Naive thymus-derived CD8-positive, alpha-beta T cell (primary cell): ENCODE measurements at places on chromosomes 5 and 9.

GRCh38 chr5:150460781-150461180, 11.2 kb upstream of the RPS14 start:
- DNase-seq, result no peak

DNA sequence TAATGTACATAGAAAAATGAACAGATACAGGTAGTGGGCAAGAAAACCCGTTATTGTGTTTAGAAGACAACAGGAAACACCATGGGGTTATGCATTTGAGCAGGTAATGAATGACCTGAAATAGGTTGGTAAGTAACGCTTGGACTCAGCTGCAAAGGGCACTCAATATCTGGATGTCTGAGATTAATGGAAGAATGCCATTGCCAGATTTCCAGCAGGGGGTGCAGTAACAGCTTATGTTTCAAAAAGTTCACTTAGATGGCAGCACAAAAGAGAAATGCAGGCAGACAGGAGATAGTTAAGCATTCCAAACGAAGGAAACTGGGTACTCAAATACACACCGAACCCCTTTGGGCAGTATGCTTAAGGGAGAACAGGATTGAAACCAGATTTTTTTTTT, 285.5 kb upstream of the VLDLR start:
- no peak for DNase-seq

- DNase-seq, result no peak
Observed at GRCh38 chr5:50699737-50700136, 33.3 kb downstream of the PARP8 start.

DNA sequence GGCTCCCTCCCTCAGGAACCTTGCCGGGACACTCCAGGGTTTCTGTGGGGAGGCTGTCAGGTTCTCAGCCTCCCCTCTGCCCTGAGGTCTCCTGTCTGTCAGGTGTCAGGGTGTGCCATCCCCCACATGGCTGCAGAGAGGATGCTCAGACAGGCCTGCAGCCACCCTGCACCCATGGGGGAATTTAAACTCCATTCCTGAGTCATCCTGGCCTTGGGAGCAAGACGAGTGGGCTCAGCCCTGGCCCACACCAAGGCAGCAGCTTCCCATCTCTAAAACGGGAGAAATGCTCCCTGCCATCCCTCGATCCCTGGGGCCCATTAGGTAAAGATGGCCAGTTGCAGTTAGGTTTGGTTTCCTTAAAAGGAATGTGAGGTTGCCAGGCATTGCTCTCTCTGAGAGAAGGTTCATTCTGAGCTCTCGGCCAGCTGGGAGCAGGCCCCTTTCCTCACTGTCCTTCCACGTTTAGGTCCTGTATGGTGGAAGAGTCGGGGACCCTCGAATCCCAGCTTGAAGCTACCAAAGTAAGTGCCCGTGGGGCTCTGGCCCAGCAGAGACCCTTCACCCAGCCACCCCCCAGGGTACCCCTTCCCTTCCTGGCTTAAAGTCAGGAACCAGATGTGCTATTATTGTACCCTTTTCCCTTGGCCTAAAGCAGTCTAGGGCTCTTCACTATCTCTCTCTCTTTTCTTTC, 26.6 kb downstream of the DYNC2I2 start:
- DNase-seq, result peak; percentile 43

GRCh38 chr5:17154211-17154996, 63.0 kb upstream of the BASP1 start:
- DNase-seq, result no peak

- no peak for DNase-seq
Observed at GRCh38 chr9:73269430-73270101, 117.9 kb downstream of the ANXA1 start.

DNA sequence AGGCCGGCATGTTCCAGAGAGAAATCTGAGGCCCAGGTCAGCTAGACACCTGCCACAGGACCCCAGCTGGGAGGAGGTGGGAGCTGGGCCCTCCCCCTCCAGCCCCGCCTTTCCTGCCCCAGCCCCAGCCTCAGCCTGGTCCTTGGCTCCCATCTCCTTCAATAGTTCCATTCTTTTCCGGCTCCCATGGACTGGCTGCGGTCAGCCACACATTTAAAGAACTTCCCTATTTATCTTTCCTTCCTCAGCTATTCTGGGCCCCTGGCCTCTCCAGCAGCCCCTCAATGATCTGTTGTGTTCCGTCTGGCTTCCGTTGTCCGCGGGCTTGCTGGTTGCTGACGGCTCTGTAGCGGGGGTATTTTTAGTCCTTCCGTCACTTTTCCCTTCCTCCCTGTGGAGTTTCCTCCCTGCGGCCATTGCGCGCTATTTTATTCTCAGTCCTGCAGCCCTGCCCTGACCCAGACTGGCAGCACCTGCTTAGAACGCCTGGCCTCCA, 73.8 kb downstream of the AMBP start:
- DNase-seq, result no peak

DNA sequence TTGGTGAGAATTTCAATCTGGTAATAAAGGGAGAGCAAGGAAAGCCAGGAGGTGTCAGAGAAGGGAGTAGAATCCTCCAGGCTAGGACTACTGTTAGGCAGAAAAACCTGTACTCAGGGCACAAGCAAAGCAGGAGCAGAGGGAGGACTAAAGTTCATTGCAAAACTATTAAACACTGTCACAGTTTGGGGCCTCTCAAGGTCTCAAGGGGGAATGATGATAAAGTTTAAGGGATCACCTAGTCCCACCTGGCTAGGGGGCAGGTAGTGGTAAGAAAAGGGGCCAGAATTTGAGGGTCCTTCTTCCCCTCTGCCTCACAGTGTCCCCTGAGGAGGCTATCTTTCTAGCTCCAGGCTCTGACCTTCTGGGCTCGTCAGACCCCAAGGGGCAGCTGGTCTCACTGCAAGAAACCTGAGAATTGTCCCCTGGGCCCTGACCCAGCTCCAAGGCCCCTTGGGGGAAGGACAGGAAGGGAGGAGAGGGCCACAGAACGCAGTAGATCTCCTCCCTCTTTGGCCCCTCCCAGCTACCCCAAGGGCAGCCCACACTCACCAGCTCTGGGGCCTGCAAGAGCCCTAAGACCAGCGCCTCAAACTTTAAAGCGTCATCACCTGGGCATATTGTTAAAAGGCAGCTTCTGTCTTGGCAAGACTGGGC, 974 bp downstream of the CCDC69 start:
- peak; percentile 34 for DNase-seq

GRCh38 chr9:131824155-131824594, 84.3 kb upstream of the RAPGEF1 start:
- DNase-seq, result no peak

GRCh38 chr5:115735108-115735998, 81.1 kb downstream of the CDO1 start:
- DNase-seq, result no peak

DNA sequence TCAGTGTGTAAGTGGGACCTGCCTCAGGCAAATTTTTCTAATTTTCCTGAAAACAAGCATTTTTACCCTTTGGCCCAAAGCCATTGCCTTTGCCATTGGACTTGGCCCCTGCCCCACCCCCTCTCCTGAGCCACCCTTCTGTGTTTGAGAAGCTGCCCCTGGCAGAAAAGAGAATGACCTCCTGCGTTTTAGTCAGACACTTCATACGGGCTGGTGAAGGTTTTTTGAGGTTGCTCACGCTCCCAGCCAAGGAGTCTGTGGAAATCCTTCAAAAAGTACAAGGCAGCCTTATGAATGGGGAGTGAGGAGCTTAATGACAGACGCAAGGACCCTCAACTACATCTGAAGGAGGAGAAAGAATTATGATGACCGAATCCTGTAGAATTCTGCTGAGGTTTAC, 308.9 kb downstream of the SLIT3 start:
- no peak for DNase-seq

GRCh38 chr5:98787131-98787719, 13.8 kb downstream of the RGMB start:
- no peak for DNase-seq

DNA sequence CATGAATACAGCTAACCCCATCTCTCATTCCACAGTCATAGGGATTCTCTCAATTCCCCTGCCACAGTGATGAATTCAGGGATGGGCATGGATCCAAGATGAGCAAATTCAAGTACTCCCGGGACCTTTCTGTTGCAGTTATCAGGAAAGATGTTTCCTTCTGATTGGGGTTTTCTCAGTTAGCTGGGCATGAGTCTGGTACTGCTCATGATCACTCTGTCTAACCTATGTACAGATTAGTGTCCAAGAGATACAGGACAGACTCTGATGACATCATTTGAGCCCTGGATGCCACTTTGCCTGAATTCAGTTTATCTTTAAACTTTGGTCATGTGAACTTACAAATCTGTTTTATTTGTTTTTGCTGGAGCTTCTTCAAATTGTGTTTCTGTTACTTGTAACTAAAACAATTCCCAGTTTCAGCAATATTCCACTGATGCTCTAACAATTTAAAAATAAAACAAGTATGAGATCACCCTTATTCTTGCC, 257.7 kb upstream of the KLF9 start:
- DNase-seq, result no peak

- no peak for DNase-seq
Observed at GRCh38 chr5:138573949-138574670, 1.1 kb downstream of the HSPA9 start.

DNA sequence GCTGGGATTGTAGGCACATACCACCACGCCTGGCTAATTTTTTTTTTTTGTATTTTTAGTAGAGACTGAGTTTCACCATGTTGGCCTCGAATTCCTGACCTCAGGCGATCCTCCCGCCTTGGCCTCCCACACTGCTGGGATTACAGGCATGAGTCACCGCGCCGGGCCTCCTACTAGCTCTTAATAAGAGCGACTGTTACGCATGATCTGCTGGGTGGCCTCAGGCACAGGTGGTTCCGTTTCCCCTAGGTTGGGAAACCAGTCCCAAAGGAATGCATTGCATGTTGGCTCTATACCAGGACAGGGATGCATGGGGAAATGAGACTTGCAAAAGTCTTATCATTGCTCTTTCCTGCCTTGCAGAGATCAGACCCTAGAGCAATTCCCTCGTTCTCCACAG, 184.7 kb upstream of the PPP1R26 start:
- DNase-seq, result no peak

DNA sequence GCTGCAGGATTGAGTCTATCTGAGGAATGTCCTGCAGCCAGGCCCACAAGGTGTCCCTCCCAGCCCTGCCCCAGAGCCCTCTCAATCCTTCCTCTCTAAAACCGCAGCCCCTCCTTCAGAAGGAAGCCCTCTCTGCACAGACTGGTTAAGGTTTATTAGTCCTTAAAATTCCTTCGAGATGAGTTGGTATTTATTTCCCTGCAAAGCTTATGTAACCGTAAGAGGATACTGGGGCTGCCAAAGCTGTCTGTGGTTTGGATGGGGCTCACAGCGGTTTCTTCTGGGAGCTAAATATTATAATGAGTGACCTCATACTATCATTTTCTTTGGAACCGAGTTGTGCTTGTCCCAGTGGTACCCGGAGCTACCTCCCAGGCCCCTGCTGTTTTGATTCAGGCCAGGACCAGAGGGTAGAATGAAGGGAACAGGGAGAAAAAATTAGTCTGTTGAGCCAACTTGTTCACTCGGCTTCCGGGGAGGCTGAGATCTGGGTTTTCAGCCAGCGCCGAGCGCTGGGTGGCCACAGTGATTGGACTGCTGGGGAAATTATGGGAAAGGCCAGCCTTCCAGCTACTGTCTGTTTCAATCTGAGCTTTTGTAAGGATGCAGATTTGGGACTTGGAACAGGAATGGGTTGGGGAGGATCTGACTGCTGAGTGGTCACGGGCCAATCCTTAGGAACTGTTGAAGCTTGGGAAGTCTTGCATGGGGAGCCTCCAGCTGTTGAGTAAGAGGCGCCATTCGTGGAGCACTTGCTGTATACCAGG, 107.5 kb downstream of the NDFIP1 start:
- DNase-seq, result no peak

DNA sequence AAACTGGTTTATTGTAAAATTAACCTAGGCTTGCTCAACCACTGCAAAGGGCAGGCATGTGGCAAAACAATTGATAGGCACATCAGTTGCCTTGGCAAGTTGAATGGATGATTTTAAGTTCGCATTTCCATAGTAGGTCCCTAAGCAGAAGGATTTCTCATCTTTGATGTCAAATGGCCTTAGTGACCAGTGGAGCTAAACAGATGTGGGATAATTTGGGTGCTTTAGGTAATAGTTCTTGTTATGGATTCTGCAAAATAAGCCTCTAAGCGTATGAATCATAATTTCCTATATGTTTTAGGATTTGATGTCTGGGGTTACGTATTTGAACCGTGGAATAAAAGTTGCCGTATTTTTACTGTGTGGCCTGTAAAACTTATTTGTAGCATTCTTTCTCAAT, 182.4 kb downstream of the CD180 start:
- no peak for DNase-seq

DNA sequence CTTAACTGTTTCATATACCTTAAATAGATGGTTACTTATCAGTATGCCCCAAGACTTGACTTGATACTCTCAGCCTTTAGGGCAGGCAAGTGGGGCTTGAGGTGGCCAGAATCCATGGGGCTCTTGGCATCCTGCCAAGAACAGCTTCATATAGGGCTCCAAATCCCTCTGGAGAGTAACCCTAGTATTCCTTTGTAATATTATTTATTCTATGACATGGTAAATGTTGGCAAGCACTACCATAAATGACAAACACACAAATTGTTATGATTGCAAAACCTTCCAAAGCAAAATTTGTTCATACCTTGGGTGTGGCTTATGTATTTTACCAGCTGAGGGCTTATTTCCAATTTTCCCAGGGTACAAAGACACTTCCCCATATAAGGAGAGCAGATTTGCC, 257.4 kb upstream of the TRPC7 start:
- DNase-seq, result no peak

DNA sequence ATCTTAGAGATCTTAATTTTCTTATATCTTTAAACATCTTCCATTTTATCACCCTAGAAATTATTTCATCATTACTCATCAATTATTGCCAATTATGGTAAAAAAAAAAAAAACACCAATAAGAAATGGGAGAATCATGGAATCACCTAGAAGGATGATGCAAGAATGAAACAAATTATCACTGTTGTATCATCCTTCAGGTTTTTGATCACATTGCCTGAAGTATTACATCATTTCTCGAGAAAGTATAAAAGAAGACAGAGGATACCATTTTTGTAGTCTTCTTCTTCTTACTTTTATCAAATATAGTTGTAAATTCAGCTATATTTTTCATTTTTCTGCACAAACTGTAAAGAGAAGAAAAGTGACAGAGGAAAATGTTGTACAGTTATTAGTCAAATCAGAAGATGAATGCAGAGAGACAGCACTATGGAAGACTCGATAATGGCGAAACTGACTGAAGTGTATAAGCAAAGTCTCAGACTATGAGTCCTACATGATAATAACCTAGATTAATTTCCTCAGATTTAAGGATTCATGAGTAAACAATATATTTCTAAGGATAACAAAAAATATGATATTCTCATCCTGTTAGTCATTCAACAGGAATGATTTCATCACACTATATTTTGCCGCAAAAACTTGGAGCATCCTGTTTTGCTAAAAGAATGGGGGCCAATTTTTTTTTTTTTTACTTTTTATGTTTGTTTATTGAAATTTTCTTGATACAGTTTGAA, 5.9 kb upstream of the STC2 start:
- no peak for DNase-seq

GRCh38 chr9:98575379-98576346, 133.1 kb downstream of the GABBR2 start:
- DNase-seq, result no peak

- DNase-seq, result no peak
Observed at GRCh38 chr5:172564188-172564587, 76.9 kb upstream of the NEURL1B start.
